Kasumi-1 (cell line): ENCODE measurements at places on chromosomes 7 and 10.

DNA sequence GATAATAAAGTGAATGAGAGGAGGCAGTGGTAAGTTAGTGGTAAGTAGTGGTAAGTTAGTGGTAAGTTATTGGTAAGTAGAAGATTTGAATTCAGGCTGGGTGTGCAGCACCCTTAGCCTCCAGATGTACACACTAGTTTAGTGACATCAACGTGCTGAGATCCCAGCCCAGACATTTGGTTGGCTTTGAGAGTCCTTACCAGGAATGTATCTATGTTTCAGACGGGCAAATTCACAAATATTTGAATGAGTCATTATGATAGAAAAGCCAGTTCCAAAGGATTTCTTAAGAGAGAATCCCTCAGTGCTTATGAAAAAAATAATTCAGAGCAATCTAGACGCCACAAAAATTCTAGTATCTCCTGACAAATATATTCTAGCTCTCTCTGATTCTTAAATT lies 70.0 kb downstream of the ARL4A start:
- no peak for DNase-seq

DNA sequence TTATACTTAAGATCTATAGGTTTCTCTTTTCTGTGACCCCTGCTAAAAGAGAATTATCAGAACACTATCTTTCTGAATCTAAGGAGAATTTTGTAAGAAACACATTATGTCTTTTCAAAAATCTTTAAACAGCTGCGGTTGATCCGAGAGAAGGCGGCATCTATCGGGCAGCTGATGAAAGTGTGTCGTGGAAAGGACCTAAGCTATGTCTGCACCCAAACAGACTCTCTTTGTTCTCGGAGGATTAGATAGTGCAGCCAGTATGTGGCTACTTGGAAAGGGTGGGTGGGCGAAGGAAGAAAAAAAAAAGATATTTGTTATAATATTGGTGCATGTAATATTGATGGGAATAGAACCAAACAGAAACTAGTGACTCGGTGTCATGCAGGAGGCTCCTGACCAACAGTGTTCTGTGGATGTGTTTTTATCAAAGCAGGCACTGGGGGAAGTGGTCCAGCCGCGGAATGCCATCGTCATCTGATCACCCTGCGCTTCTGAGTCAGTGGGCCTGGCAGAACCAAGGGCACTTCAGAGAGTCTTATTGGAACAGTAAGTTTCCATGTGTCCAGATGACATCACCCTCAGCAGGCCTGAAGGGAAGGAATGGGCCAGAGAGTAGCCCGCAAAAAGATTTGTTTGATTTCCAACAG lies 509.7 kb upstream of the AKR1E2 start:
- DNase-seq, result no peak

- no peak for DNase-seq
Measured at GRCh38 chr10:75395932-75396630, 5.5 kb downstream of the ZNF503 start.

DNA sequence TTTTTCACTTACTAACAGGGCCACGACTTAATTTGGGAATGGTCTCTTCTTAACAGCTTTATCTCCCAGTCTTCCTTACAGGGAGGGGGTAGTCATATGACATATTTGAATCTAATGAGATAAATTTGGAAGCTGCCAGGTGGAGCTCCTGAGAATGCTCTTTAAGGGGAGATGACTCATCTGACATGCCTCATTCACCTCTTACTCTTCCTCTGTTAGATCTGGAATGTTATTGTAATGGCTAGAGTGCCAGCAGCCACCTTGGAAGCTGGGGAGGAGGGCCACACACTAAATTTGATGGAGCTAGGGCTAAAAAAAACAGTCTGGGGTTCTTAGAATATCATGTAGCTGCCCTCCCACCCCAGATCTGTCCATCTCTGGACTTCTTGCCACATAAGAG lies 22.7 kb downstream of the HECW1 start:
- DNase-seq, result no peak

DNA sequence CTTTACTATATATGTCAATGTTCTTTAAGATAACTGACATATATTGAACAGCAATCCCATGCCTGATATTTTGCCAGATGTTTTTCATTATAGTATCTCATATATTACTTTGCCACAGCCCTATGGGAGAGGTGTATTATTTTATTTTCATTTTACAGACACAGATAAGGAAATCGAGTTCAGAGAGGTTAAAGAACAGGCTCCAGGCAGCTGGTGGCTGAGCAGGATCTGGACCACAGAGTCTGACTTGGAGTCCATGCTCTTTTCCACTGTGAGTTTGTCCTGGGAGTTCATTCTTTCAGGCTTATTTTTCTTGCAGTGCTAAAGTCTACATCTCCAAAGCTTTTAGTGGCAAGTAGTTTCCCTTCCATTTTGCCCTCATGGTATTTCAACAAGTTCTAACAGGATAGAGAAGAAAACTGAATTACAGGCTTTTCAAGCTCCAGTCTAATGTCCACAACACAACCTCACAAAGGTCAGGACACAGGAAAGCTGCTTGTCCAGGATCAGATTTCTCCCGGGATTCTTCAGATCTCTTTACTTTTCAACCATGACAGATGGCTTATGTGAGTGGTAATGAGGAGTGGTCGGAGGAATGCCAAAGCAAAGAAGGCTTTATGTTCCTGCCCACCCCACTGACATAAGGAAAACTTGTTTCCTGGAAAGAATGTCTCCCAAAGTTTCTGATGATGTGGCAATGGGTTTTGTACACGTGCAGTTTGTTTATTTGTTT lies 13.1 kb upstream of the SLC35B4 start:
- no peak for DNase-seq

DNA sequence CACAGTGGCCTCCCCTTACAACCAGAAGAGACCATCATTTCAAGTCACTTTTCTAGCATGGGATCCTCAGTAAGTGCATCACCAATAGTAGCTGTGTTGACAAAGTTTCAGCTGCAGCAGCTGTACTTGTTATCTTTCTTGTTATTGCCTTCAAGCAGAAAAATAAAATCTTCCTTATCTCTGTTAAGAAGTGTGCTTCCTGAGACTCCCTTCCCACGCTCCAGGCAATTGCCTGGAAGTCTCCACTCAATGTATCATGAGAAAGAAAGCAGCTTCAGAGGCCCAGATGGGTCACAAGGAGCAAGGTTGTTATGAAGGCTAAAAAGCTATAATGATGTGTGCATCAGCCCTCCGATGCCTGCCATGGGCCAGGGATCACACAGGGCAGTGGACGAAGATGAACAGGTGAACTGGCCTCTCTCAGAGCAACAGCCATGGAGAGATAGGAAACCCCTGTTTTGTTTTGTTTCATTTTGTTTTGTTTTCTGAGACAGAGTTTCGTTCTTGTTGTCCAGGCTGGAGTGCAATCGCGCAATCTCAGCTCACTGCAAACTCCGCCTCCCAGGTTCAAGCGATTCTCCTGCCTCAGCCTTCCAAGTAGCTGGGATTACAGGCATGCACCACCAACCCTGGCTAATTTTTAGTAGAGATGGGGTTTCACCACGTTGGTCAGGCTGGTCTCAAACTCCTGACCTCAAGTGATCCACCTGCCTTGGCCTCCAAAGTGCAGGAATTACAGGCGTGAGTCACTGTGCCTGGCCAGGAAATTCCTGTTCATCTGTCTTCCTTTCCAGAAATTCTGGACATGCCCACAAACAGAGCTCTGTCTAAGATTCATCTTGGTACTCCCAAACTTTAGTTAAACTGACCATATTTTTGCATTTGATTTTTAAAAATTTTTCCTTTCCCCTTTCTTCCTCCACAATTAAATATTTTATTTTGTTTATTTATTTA lies 340.5 kb downstream of the TNS3 start:
- no peak for DNase-seq

DNA sequence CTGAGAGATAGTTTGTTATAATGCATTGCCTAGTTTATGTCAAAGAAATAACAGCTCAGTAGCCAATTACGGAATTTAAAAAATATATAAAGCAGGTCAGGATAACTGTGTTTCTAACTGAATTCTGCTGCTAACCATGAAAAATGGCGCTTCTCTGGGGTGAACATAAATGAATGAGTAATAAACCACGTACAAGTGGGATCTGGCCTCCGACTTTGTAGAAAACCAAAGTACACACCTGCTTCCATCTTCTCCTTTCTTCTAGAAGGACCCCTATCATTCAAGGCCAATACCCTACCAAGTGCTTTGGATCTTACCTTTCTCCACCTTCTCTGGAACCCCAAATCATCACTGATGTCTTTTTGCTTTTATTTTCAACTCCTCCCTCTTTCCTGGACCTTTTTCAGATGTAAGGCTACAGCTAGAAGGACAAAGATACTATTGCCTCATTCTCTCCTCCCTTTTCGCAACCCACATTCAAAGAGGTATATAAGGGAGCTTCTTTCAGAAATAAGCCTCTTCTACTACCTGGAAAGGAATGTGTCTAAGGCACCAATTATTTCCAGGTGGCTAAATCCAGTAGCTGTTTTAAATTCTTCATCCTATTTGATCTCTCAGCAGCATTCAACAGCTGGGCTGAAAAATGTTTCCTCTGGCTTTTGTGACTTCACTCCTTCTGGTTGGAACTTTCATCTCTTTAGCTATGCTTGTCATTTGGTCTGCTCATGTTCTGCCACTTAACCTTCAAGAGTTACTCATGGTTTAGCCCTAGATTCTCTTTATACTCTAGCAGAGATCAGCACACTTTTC lies 37.7 kb downstream of the NAMPT start:
- DNase-seq, result no peak

DNA sequence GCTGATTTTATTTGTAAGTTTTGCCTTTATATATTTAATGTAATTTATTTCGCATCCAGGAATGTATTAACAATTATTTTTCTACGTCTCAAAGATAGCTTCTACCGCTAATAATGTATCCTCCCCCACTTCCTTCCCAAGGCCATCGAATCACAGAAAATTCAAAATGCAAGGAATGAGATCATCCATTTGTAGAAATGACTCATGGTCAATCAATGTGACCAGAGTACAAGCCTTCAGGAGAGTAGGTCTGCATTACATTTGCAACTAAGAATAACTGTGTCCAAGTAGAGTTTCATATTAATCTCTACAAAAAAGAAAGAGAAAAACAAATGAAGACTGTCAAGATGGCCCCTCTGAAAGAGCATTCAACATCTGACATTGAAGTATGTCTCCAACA lies 205.9 kb upstream of the PHF14 start:
- no peak for DNase-seq
